Activated CD8-positive, alpha-beta memory T cell treated with anti-CD3 and anti-CD28 coated beads for 48 hours (primary cell): ENCODE measurements at places on chromosomes 3 and 15.

DNA sequence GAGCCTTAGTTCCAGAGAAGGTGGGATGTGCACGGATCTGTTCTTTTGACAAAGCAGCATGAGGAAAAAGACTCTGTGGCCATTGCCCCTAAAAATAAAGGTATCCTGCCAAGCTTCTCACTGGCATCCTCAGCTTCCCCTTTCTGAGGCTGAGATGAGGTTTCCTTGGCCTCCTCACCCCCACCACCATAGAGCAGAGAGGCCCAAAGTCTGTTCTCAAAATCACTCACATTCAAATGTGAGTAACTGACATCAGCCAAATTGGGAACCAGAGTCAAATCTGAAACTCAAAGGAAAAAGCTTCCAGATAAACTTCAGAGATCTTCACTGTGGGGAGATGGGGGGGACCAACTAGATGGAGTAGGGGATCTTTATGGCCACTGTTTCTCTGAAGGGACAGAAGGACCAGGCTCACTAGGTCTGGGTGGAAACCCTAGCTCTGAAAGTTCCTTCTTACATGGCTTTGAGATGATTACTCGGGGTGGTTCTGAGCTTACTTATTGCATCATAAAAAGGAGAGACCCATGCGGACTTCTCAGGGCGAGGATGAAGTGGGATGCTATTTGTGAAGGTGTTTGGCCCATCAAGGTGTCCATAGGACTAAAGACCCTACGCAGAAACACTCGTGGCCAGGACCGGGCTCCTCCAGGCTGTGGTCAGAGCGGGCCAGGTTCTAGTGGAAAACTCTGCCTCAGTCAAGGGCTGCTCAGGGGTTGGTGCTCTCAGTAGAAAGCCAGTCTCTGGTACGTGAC, 61.5 kb upstream of the MEF2A start:
- DNase-seq = no peak

DNA sequence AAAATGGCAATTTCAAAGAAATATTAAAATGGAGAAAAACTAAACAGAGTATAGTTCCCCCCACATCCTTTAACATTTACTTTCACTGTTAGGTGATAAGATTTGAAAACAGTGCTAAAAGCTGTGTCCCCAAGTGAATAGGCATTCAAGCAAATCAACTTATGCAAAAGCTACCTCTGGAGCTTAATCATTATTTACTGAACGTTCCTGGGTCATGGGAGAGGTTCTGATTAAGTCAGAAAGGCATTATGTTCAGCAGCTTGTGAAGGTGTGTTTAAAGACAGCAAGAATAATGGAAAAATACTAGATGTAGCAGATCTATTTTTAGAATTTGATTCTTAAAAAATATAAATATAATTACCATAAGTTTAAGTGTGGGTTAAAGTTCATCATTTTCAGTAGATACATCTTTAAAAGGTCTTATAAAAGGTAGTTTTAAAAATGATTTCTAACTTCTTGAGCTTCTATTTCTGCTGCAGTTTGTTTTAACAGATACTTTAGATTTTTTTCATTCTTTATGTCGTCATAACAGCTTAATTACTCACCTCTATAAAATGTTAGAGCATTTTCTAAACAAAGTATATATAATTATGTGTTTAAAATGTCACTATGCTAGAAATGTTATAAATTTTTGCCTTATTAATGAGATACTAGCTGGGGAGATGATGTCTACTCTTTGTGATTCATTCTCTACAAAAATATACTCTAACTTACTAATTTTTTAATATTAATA, 127.9 kb downstream of the MITF start:
- DNase-seq = no peak

DNA sequence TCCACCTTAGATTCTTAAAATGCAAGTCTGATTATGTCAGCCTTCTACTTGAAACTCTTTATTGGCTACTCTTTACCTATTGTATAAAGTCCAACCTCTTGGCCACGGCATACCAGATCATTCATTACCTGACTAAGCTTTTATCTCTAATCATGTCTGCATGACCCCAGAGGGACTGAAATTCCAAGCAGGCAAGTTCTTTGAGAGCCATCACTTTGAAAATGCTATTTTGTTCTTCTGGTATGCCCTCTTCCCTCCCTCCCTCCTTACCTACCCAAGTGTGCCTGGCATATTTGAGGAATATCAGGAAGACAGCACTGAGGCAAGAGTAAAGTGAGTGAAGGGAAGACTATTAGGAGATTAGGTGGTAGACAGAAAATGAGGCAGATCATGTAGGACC, 57.5 kb downstream of the KCNMB2 start:
- DNase-seq = no peak

DNA sequence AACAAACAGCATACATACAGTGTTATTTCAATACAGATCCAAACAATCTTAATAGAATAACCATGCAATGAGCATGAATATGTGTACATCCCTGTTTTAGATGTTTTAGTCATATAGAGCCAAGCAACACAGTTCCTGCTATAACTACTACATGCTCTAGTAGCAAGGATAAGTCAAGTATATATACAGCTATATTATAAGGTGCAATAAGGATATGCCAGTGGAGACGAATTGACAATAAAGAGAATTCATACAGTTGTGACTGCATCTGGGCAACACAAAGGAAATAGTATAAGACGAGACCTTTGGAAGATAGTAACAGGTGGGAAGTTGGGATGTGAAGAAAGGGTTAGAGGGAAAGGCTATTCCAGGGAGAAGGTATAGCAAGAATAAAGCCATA, 103.4 kb downstream of the TPRG1 start:
- DNase-seq = no peak

GRCh38 chr3:59149166-59149565, 99.3 kb upstream of the CFAP20DC start:
- DNase-seq = no peak

DNA sequence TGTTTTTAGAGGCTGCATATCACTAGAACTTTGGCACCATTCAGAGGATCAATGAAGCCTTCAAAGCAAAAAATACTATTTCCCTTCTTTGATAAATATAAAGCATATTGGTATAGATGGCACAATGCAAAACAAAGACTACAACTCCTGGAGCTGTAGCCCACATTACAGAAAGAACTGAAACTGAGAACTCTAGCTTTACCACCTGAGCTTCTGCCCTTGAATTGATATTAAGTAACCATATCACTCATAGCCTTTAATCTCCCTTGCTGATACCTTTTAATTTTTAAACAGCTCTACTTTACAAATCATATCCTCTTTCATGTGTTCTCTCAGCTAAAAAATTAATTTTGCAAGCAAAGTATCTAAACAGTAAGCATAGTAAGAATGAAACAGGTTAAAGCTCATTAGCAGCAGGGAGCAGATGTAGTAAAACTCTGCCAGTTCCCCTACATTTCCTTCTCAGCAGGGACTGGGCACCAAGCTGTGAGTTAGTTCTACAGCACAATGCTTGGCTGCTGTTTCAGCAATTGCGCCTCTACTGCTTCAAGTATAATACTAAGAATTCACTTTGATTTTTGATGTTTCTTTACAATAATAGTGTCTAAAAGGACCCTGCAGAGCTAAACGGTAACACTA, 97.9 kb upstream of the NANOGP8 start:
- DNase-seq = no peak

GRCh38 chr3:8996681-8997121, 33.4 kb upstream of the RAD18 start:
- DNase-seq = no peak

DNA sequence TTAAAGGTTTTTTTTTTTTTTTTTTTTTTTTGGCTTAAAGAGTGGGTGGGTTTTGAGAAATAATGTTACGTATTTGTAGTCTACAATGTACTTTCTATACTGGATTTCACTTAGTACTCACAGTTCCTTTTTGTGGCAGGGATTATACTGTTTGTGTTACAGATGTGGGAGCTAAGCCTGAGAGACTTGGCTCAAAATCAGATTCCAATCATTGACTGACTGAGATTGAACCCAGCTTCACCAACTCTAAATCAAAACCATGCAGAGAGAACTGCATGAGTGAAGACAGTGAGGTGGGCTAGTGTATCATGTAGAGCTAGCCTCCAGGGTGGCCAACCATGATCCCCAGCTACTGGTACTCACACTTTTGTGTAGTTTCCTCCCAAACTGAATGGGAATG, 68.0 kb downstream of the TMEM108 start:
- no peak for DNase-seq

- DNase-seq = no peak
These were observed 2.8 kb upstream of the CD47 start for GRCh38 chr3:108093616-108094015.

GRCh38 chr15:82532991-82533481, 7.2 kb downstream of the RPS17 start:
- no peak for DNase-seq

- DNase-seq = no peak
These were observed 49.0 kb downstream of the CCDC54 start for GRCh38 chr3:107426223-107426622.

DNA sequence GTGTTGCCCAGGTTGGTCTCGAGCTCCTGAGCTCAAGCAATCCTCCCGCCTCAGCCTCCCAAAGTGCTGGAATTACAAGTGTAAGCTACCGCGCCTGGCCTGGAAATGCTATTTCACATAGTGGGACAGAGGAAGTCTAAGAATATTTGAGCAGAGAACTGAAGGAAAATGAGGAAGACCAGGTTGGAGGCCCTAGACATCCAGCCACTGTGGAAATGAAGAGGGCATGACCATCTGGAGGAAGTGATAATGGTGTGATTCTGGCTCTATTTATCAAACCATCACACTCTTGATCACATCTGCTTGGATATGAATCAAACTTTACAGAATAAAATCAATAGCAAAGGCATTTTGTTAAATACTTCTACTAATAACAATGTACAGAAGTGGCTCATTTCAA, 65.9 kb upstream of the ARHGEF3 start:
- no peak for DNase-seq

GRCh38 chr3:139269984-139270383, 73.8 kb upstream of the MRPS22 start:
- no peak for DNase-seq

DNA sequence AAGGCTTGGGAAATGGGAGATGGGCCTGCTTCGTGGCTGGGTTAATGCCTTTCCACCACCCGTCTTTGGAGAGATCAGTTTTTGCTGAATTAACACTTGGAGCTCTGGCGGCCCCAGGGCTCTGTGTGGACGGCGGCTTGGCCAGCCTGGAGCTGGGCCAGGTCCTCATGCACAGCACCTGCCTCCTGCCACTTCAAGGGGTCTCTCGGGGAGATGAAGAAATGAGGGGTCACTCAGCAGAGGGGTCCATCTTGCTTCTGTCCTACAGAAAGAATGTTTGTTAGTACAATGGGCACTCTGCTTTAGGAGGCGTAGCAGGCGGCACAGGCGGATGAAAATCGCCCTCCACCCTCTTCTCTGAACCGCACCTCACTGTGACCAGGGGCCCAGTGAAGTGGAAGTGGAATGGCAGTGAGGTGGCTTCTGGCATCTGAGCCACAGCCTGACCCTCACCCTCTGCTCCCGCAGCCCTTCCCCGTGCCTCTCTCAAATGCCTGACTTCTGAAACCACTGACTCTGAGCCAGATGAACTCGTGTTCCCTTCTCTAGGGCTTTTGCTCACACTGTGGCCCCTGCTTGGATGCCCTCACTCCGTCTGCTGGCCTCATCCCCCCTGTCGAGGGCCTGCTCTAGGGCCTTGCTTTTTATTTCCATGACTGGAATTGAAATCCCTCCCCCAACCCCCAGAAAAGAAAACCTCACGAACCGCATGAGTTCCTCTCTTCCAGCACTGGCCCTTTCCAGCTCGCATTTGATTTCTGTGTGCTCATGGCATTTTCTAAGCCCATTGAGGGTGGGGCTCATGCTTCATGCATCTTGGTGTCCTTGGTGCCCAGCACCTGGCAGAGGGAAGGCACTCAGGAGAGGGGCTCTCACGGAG, 42.2 kb downstream of the CHDH start:
- no peak for DNase-seq

- DNase-seq = no peak
These were observed 407.8 kb downstream of the SHQ1 start for GRCh38 chr3:72440491-72440890.

GRCh38 chr3:50213373-50213772, 8.3 kb downstream of the SLC38A3 start:
- DNase-seq = no peak

DNA sequence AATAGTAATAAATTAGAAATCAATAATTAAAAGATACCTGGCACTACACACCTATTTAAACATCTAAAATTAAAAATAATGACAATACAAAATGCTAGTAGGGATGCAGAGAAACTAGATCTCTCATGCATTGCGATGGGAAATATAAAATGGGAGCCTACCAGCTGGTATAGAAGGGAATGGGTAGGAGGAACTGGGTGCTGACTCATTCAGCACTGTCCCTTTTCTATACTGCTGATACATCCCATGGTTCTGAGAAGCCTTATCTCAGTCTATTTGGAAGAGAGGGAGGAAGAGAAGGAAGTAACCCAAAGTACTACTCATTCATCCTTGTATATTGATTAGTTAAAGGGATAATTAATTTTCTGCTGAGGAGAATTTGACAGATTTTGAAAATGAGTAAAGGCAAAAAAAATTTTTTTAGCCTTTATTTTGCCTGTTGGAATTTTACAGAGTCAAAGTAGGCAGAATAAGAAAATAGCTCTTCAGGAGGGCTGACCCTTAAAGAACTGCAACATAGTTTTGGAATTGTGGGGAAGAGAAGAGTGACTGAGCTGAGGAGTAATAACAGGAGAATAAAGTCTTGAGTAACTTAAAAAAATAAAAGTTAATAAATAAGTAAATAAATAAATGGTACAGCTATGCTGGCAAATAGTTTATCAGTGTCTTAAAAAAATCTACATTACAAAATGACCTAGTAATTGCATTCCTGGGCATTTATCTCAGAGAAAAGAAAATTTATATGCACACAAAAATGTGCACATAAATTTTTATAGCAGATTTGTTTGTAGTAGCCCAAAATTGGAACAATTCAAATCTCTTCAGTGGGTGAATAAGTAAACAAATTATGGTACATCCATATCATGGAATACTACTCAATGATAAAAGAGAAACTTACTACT, 15.3 kb upstream of the BHLHE40 start:
- DNase-seq = no peak

- no peak for DNase-seq
These were observed 50.7 kb downstream of the TMEM41A start for GRCh38 chr3:185448107-185448506.

DNA sequence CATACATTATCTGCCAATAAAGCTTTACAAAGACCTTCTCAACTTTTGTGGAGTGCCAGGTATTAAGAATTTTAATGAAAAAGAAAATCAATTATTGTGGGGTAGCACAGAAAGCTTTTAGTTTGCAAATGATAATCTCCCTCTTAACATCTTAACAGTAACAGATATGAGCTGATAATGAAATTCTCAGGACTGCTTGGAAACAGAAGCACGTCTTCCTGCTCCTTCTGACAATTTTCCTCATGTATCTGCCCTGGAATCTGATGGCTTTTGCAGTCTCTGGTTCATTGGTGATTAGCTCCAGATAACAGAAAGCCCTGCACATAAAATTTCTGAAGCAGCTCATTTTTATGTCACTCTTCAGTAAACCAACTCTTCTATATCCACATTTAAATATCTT, 432.4 kb upstream of the PDZRN3 start:
- no peak for DNase-seq

DNA sequence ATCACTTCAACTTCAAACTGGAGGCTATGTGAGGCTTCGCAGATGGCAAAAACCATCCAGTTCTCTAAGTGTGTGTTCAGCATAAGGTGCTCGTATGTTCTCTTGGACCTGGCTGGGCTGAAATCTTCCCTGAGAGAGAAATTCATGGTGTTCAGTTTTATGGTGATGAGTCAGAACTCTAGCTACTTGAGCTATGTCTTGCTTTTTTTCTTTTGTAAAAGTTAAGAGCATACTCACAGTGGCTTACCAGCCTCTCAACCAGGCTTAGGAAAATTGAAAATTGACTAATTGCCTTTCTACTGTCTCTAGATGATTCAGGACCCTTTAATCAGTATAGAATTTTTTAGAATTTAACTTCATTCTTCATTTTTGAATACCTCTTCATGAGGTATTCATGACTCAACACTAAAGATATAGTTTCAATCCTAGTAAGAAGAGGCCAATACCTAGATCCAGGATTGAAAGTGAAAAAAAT, 617.5 kb downstream of the TBL1XR1 start:
- no peak for DNase-seq
